Hindlimb muscle (tissue), 1 donor: ENCODE measurements at places on chromosomes 7 and 10. TPM values are rescaled to one million over a fixed set of nuclear protein-coding genes. Genes with fewer than 3 reads are reported as not detected.

GRCh38 chr7:147578196-147578595, 1012.4 kb upstream of the C7orf33 start:
- no peak for DNase-seq

RASA4 gene
- polyA plus RNA-seq = 82.0 TPM

DNA sequence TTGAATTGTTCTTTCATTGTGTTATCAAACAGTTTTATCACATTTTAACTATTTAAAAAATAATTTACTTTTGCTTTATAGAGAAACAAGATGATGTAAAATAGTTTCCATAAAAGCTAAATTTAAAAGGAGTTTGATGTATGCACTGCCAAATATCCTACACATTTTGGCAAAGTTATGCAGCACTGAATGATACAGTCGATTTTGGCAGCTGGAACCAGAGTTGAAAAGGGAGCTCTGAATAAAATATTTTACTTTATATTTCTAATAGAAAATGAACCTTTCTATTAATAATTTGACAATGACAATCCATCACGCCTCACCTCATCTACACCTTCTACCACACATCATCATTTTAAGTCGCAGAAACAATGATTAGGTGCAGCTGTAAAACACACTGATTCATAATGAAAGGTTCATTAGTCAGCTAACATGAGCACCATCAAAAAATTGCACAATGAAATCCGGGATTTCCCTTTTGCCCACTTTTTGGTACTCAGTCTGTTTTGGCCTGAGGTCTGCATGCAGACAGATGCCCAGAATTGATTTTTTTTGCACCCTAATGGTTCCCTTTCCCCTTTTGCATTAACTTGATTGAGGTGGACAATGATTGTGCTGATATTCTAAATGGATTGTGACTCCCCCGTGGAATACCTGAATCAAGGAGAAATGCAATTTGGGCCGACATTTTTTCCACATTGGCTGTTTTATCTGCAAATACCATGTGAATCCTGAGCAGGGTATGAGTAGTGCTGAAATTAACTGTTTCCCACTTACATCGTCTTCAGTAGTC, 105.8 kb downstream of the THSD7A start:
- DNase-seq = peak; percentile 34

SLC18A3 gene
- polyA plus RNA-seq = not detected
